Activated CD4-positive, alpha-beta T cell treated with anti-CD3 and anti-CD28 coated beads, Interleukin-2, amount 50 U/mL, for 48 hours (primary cell): ENCODE measurements at places on chromosomes 1 and 21.

- no peak for DNase-seq
Observed at GRCh38 chr1:77279929-77280328, 1.9 kb upstream of the AK5 start.

DNA sequence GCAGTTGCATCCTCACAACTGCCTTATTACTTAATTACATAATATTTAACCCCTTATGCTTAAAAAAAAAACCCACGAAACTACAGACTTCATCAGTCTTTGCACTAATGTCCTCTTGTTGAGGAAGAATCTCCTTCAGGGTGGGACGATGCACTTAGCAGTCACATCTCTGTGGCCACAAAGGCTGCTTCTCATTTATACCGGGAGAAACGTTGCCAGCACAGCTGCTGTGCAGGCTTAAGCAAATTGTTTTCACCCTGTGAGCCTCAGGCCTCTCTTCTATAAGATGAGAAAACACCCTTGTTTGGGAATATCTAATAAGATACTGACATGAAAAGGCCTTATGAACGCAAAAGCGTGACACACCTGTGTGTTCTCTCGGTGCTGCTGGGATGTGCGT is 2.9 kb upstream of the OBSCN start:
- no peak for DNase-seq

DNA sequence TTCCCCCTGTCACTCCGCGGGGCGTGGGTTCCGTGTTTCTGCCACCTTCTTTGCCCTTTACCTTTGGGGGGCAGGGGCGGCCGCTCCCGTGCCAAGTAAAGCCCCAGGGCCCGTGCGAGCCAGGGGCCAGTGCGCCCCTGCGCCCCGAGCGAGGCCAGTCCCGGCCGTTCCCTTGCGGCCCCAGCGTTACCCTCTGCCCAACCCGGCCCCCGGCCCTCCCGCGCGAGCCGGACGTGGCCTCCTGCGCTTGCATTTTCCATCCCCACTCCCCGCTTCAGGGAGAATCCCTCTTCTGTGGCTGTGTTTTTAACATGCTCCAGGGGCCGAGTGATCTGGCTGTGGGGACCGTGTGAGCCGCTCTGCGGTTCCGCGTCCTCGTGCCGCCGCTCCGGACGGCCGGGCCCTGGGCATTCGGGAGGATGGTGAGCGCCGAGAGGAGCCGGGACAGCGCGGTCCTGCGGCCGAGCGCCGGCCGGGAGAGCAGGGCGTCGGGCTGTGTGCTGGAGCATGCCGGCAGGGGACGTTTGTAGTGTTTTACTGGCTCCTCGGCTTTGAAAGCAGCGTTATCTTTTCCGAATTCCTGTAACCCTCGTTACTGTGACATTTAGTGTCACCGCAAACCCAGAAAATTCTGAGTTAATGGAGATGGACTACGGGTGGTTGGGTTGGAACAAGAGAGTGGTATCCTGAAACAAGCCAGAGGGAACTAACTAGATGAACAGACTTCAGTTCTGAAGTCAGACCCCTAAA is 1.0 kb downstream of the GALNT2 start:
- peak; percentile 37 for DNase-seq

- no peak for DNase-seq
Observed at GRCh38 chr1:23548704-23549143, 10.6 kb downstream of the ID3 start.

DNA sequence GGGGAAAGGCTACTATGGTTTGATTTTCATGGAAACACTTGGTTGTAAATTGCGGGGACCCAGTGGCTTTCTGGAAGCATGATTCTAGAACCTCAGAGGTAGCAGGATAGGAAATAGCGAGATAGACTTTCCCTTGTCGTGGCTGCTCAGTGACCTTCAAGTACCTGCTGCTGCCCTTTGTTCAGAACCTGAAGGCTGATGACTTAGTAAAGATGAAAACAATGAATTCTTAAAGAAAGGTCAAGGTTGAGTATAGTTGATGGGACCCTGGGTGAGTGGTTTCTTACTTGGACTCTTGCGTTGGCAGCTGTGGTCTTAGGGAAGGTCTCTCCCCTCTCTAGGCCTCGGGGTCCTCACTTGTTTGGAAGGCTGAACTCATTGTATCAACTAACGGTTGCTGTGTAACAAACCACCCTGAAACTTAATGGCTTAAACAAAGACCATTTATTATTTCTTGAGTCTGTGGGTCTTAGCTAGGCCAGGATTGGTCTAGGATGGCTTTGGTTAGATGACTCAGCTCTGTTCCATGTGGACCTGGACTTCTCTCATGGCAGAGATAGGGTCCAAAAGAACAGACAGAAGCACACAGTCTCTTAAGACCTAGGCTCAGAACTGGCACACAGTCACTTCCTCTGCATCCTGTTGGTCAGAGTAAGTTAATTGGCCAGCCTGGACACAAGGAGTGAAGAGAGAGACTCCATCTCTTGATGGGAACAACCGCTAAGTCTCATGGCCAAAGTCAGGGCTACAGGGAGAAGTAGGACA is 89.2 kb upstream of the SELENON start:
- DNase-seq = no peak

GRCh38 chr1:241816008-241816407 is 32.0 kb upstream of the EXO1 start:
- no peak for DNase-seq

GRCh38 chr1:36982709-36983108 is 51.6 kb downstream of the GRIK3 start:
- DNase-seq = no peak

GRCh38 chr1:38672692-38673091 is 186.9 kb downstream of the RRAGC start:
- no peak for DNase-seq

- DNase-seq = no peak
Observed at GRCh38 chr1:12649971-12650421, 6.1 kb downstream of the AADACL4 start.

DNA sequence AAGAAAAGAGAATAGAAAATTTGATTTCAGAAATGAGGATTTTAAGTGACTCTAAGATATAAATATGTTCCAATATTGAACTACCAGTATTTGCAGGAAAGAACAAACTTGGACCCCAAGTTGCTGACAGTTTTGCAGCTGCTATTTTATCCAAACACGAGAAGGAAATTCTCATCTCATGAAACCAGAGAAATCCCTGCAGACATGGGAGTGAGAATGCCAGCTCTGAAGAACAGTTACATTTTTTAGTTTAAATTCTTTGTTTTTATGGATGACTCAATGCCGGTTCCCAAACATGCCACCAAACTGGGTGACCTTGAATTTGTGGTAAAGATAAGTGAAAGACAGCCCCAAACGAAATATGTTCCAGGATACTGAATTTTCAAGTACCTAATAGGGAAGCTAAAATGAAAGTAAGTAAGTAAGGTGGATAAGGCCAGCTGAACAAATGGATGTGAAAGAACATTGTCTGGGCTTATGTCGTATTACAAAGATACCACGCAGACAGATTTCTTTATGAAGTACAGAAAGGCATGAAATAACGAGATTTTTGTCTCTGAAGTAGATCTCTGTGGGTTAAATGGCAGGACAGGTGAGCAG is 19.9 kb downstream of the TLR5 start:
- DNase-seq = no peak

- no peak for DNase-seq
Observed at GRCh38 chr1:76302711-76303339, 228.3 kb downstream of the ST6GALNAC3 start.

DNA sequence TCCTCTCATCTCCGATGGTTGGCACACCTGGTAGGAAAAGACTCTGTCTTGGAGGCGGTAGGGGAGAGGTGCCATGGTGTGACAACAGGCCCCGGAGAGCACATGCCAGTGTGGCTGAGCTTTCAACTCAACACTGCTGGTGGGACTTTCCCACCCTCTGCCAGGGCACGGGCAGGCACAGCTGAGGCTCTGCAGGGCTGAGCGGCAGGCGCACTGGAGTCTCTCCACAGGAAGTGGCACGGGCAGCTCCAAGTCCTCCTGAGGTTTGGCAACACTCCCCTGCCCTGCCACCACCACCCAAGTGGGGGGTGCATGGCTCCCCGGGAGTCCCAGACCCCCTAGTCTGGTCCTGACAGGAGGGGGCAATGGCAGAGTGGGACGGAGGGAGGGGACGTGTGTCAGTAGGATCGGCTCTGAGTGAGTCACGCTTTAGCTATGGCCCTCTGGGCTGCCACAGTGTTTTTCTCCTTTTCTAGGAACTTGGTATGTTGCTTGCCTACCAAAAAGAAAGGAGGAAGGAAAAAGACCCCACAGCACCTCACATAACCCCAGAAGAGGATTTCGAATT is 27.3 kb upstream of the EVA1B start:
- peak; percentile 45 for DNase-seq

- DNase-seq = no peak
Observed at GRCh38 chr1:7378346-7379130, 392.6 kb upstream of the VAMP3 start.

- DNase-seq = no peak
Observed at GRCh38 chr1:167263819-167264464, 43.3 kb downstream of the POU2F1 start.

GRCh38 chr1:13763222-13763621 is 63.2 kb downstream of the PRDM2 start:
- no peak for DNase-seq

DNA sequence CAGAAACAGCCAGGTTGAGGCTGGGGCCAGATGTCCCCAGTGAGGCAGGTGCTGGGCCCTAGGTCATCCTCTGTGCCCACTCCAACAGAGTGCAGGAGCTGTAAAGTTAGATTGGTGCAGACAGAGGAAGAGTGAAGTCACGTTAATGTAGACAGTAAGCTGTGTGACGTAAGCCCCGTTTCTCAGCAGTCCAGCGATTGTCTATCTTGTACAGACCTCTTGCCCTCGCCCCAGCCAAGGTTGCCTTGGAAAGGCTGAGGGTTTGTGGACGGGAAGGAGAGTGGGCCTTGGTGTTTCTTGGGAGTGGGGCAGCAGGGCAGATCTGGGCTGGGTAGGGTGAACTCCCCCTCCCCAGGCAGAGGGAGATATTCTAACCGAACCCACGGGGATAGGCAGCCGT is 13.5 kb downstream of the FAAH start:
- DNase-seq = no peak

- peak; percentile 78 for DNase-seq
Observed at GRCh38 chr1:116737020-116737854, 17.0 kb upstream of the CD2 start.

DNA sequence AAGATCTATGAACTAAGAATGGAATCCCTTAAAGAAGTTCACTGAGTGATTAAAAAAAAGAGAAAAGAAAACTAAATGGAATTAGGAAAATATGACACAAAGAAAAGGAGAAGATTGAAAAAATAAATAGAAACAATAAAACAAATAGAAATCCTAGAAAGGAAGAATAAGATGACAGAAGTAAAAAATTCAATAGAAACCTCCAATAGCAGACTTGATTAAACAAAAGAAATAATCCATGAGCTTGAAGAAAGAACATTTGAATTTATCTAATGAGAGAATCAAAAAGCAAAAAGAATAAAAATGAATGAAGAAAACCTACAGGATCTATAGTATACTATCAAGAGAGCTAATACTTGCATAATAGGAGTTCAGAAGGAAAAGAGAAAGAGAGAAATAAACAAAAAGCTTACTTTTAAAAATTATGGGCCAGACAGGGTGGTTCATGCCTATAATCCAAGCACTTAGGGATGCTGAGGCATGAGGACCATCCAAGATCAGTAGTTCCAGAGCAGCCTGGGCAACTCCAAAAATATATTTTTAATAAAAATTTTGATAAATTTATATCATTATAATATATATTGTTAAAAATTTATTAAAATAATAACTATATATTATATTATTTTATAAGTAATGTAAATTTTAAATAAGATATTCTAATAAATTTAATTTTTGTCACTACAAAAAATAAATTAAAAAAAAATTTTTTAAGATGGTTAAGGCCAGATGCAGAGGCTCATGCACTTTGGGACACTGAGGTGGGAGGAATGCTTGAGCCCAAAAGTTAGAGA is 9.4 kb upstream of the VN1R5 start:
- no peak for DNase-seq

- DNase-seq = peak; percentile 58
Observed at GRCh38 chr1:160618763-160619274, 28.0 kb downstream of the SLAMF1 start.

DNA sequence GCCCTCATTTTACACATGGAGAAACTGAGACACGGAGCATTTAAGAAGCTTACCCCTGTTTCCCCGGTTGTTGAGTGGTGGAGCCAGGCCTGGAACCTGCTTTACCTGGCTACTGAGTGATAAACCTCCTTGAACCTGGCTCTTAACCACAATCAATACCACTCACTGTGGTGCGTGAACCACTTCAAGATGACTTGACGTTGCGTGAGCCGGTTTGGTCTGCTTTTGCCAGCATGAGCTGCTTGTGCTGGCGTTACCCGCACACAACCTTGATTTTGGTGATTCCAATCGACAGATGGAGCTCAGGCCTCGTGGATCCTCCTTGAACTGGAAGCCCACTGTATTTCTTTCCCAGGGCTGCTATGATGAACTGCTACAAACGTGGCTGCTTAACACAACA is 6.1 kb upstream of the TINAGL1 start:
- no peak for DNase-seq

DNA sequence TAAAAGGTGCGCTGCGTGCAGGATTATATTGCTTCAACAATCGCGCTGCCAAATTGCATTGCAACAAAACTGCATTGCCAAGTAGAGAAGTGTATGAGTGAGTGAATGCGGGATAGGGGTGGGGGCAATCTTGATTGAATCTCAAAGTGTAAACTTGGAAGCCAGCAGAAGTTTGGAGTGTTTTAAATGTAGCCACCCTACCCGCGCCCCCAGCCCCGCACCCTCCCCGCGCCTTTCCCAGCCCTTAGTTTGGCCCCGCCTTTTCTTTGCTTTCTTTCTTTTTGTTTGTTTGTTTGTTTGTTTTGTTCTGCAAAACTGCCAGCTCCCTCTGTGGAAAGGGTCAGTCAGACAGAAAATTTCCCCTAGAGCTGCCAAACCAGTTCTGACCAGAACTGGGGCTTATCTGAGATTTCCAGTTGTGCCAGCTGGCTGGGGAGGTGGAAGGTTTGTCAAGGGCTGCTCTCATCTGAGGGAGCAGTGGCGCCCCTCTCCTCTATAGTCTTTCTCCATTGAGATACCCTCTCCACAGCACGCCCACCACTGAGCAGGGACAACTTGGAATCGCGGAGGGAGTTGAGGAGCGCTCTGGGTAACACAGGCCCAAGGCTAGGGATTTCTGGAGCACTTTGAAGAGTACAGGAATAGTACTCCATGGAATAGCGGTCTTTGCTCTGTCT is 666 bp upstream of the BEND5 start:
- no peak for DNase-seq

- DNase-seq = no peak
Observed at GRCh38 chr1:54596756-54597155, 26.6 kb downstream of the FAM151A start.

DNA sequence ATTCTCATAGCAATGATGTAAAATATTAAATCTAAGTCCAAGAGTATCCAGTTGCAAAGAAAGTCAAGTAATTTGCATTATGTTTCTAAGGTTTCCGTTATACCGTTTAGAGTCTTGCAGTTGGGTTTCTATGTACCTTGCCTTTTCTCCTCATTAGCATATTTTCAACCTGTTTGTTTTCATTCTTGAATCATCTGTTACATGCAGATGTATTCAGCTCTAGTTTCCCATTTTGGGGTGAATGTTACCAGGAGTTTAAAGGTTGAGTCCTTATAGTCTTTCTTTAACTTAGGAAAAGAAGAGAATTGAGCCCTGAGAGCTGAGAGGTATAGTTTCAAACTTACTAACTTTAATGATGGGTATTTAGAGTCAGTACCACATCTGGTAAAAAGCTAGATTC is 139.9 kb downstream of the NFIA start:
- DNase-seq = no peak

- no peak for DNase-seq
Observed at GRCh38 chr21:17660862-17661261, 48.2 kb upstream of the BTG3 start.

GRCh38 chr1:152459596-152460528 is 45.8 kb upstream of the CRNN start:
- peak; percentile 78 for DNase-seq
